ENCODE measurements at places on chromosomes 7 and 10.
A peak's percentile ranks its signal among the peaks of the same experiment; 100 is the strongest.

DNA sequence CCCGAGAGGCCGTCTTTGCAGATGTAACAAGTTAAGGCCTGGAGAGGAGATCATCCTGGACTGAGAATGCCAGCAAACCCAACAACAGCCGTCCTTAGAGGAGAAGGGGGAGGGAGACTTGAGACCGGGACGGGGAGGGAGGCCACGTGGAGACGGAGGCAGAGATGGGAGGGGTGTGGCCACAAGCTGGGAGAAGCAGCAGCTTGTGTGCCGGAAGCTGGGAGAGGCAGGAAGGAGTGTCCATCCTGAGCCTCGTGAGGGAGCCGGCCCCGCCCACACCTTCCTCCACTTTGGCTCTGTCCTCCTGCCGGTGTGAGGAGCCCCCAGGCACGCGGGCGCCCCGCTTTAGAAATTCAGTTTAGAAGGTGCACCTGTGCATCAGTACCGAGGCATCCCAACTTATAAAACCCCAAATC is 95.7 kb downstream of the DNAJB6 start:
- peak; percentile 72 for DNase-seq

DNA sequence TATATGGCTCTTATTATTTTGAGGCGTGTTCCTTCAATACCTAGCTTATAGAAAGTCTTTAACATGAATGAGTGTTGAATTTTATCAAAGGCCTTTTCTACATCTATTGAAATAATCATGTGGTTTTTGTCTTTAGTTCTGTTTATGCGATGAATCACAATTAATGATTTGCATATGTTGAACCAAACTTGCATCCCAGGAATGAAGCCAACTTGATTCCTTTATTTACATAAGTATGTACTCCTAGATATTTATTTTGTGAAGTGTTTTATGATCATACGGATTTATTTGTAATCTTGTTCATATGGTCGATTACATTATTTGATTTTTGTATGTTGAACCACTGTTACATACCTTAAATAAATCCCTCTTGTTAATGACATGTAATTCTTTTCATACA is 244.3 kb upstream of the KCND2 start:
- no peak for DNase-seq

DNA sequence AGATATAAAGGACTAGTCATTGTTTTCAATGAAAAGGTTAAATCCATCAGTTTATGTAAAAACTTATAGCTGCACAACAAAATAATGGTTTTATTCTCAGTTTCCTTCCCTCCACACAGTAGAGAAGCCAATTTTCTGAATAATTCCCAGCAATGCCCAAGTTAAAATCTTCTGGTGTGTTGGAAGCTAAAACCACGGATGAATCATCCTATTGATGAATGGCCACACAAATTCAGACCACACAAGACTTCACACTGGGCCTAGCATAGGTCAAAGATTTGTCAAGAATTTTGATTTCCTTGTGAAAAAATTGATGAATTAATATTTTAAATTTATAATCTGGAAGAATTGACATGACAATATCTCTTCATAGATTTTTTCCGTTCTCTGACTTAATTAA is 617.6 kb downstream of the INHBA start:
- no peak for DNase-seq

GRCh38 chr7:149310113-149310836 is 48.3 kb downstream of the ZNF783 start:
- no peak for DNase-seq

Data from activated CD4-positive, alpha-beta T cell treated with anti-CD3 and anti-CD28 coated beads, Interleukin-2, amount 10 ng/mL, durations not matched to agents 24 days and 14 days (primary cell).